ENCODE measurements at places on chromosomes 7 and 10.

- no peak for DNase-seq
Observed at GRCh38 chr10:68222391-68222790, 9.5 kb downstream of the ATOH7 start.

- no peak for DNase-seq
Observed at GRCh38 chr7:37206192-37206591, 242.5 kb downstream of the ELMO1 start.

DNA sequence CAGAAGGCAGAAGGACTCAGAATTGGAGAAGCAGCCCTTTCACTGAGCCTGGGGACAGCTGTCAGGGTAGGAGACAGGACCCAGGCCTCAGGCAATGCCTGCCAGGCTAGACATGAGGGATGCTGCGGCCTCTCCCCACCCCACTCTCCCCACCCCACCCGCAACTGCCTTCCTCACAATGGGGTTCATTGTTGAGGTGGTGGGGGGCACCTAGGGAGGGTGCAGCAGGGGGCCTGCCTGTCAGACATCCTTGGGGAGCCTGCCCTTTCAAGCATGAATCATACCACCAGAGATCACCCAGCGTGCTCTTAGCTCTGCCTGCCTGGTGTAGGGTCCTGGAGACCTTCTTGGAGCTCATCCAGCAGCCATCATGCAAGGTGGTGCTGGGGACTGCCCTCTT, at the start of gene C10orf62:
C10orf62 (plus strand) TSS at position 243 of the 400 bp plus-strand sequence. CDS start 177 bp downstream, outside the sequence.
- DNase-seq, result no peak

GRCh38 chr7:128322040-128322643, 21.6 kb downstream of the RBM28 start:
- no peak for DNase-seq
